ENCODE measurements at places on chromosomes 6 and 20.
A peak's percentile ranks its signal among the peaks of the same experiment; 100 is the strongest.

DNA sequence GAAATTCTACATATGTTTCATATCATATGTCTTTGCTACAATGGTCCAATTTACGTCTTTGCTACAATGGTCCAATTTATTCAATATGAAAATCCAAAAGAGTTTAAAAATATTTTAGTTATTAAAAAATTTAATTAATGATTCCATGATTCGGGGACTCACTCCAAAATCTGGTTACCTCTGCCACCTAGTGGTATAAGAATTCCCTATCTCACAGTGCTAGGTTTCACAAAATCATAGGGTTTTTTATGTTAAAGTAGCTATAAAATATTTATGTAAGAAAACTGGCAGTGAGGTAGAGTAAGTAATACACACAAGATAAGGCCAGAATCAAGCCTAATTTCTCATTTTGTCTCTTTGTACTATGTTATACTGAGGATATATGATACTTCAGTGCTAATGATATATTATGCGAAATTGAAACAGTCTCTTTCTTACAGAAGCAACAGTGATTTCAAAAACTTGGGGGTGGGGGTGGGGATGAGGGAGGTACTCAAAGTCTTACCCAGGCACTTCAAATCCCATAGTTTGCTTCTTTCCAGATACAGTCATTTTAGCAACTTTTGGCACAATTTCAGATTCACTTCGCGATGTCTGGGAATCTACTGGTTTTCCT, 52.3 kb downstream of the HBS1L start:
- peak; percentile 22 for DNase-seq

- peak; percentile 48 for DNase-seq
Observed at GRCh38 chr6:83615025-83615999, 93.6 kb downstream of the SNAP91 start.

GRCh38 chr6:101195588-101195987, 197.9 kb upstream of the GRIK2 start:
- peak; percentile 95 for DNase-seq

- no peak for DNase-seq
Observed at GRCh38 chr6:111204305-111204704, 117.0 kb downstream of the SLC16A10 start.

GRCh38 chr6:46452312-46452917, 38.8 kb downstream of the RCAN2 start:
- DNase-seq: no peak

- no peak for DNase-seq
Observed at GRCh38 chr6:115133790-115134189, 791.0 kb upstream of the HS3ST5 start.

GRCh38 chr6:119160911-119161310, 82.4 kb upstream of the FAM184A start:
- DNase-seq: no peak

DNA sequence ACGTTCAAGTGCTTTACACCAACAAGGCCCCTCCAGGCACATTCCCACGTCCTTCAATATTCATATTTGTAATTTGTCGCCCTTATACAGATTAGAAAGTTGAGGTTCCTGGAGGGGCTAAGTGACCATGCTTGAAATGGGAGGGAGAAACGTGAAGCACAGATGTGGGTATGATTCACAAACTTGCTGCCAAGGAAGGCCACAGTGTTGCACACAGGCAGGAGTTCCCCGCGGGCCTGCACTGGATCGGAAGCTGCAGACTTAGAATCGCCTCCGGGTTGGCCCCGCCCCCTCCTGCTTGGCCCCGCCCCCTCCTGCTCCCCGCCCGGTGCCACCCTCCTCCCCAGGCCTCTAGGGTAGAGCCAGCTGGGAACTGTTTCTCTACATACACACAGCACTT, 58.2 kb upstream of the QKI start:
- peak; percentile 77 for DNase-seq

DNA sequence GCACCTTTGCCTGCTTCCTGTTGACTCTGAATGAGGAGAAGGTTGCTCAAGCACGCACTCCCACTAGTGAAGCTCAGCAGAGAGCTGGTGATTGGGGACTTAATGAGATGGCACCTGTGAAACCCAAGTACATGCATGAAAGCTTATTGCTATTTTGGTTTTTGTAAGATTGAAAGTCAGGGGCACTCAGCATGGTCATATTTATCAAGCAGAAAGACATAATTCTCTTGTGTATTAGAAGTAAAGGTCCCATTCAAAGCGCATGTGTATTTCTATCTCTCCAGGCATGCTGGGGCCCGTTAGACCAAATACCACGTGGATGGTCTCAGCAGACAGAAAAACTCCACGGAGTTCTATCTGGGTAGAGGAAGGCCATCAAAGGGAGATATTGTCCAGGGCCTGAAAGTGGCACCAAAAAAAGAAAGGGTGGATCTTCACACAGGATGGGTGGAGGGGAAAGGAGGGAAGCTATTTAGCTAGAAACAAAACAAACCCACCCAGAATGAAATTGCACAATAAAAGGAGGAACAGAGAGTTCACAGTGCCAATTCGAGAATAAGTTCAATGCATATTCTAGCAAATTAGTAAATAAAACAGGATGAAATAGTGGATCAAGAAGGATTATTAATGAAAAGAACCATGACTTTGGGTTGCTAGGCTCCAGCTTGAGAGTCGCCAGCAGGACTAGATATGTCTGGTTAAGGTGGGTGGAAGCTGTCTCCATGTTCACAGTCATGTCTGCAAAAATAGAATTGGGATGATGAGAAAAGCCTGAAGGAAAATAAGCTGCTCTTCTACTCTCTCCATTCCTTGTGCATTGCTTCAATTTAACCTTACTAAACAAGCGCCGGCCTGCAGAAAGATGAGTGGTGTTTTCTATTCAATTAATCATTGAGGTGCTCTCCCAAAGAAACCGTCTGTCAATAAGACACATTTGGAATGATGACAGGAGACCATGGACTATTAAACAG, 224.9 kb upstream of the DTNBP1 start:
- DNase-seq: no peak

DNA sequence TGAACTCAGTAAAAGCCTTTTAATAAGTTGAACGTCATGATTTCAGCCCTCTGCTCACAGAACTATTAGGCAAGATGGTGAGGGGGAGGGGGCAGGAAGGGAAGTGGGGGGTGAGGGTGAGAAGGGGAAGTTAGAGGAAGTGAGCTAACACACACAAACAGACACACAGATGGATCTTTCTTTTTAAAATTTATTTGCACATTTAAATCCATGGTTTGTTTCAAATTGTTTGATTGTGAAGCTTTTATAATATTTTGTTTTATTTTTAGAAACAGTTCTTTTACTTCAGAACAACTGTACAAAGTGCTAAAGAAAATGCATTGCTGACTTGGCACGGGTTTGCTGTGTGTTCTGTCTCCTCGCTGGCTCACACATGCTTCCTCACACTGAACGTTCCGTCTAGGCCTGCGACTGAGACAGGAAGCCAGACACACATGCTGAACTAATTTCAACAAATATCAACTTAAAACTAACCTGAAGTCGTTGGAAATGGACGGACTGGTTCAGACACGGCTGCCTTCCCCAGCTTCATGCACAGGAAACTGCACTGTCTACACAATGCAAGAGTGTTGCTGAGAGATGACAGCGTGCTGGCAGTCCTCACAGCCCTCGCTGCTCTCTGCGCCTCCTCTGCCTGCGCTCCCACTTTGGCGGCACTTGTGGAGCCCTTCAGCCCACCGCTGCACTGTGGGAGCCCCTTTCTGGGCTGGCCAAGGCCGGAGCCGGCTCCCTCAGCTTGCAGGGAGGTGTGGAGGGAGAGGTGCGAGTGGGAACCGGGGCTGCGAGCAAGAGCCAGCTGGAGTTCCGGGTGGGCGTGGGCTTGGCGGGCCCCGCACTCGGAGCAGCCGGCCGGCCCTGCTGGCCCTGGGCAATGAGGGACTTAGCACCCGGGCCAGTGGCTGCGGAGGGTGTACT, 8.1 kb upstream of the ZBP1 start:
- DNase-seq: peak; percentile 56

GRCh38 chr20:34320861-34321260, 17.7 kb upstream of the AHCY start:
- DNase-seq: no peak

DNA sequence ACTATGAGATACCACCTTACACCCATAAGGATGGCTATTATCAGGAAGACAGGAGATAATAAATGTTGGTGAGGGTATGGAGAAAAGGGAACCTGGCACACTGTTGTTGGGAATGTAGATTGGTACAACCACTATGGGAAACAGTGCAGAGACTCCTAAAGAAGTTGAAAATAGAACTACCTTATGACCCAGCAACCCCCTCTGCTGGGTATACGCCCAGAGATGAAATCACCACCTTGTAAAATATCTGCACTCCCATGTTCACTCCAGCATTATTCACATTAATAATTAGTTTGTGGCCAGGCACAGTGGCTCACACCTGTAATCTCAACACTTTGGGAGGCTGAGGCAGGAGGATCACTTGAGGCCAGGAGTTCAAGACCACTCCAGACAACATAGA, 26.8 kb downstream of the ZBTB9 start:
- DNase-seq: no peak

- no peak for DNase-seq
Observed at GRCh38 chr6:143884216-143884900, 20.1 kb downstream of the ZC2HC1B start.

DNA sequence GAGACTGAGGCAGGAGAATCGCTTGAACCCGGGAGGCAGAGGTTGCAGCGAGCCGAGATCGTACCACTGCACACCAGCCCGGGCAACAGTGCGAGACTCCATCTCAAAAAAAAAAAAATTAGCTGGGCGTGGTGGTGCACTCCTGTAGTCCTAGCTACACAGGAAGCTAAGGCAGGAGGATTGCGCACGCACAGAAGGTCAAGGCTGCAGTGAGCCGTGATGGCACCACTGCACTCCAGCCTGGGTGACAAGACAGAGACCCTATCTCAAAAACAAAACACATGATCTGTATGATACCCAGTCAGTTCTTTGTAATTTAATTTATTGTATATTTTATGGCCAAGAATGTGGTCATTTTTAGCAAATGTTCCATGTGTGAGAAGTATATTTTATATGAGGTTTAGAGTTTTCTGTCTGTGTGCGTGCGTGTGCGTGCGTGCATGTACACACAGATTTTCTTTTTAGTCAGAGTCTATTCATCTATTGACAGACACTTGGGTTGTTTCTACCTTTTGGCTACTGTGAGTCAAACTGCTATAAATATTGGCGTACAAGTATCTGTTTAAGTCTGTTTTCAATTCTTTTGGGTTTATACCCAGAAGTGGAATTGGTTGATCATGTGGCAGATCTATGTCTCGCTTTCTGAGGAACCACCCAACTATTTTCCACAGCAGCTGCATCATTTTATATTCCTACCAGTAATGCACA, 22.2 kb upstream of the MYL9 start:
- no peak for DNase-seq

DNA sequence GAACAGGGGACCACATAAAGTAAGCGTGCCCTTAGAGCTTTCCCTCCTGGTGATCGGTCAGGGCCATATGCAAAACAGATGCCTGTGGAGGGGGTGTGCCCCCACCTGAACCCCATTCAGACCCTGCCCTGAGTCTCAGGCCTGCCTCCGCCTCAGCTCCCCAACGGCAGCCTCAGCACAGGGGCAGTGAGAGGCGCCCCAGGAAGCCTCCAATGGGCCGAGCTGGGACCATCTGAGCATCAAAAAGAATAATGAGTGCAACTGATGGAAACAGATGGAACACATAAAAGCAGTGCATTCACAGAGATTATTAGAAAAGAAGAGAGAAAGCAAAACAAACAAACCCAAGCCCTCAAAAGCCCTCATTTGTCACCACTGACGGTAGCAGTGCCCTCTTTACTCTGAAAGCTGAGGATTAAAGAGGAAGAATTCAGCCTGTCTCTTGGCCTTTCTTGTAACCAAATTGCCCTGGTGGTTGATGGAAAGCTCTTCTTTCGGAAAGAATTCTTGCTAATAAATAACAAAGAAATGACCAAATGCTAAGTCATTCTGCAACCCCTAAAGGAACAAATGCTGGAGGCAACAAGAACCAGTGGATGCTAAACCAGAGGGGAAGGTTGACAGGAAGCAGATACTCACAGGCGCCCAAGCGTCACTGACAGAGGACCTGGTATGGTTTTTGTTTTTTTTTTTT, 6.8 kb downstream of the ADISSP start:
- no peak for DNase-seq

DNA sequence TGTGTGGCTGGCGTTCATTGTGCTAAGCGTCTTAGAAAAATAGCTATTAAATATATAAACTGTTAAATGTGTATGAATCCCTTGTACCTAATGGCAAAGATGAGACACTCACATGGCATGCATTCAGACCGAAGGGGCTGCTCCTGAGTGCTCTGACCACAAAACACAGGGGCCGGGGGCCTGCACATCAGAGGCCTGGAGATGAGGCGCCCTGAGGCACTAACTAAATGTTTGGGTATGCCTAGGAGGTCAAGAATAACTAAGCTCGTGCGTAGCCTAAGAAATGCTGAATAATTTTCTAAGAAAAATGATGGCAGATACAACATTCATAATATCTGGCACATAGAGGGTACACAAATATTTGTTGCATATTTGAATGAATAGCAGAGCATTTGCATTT, 92.5 kb downstream of the PSMB1 start:
- DNase-seq: no peak

- DNase-seq: no peak
Observed at GRCh38 chr6:448296-449056, 56.9 kb downstream of the IRF4 start.

DNA sequence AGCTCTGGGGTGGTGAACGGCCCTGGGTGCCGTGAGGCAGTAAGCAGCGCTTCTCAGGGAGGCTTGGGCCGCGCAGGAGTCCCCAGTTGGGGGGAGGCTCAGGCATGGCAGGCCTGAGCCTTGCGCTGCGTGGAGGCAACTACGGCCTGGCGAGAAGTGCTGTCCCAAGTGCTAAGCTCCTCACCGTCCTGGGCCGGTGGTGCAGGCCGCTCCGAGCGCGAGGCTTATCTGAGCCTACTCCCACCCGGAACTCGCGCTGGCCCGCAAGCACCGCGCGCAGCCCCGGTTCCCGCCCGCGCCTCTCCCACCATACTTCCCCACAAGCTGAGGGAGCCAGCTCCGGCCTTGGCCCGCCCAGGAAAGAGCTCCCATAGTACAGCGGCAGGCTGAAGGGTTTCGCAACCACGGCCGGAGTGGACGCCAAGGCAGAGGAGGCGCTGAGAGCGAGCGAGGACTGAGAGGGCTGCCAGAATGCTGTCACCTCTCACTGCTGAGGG, 1.8 kb upstream of the WRNIP1 start:
- DNase-seq: no peak

GRCh38 chr6:111503660-111504059, 20.6 kb upstream of the REV3L start:
- DNase-seq: peak; percentile 50

DNA sequence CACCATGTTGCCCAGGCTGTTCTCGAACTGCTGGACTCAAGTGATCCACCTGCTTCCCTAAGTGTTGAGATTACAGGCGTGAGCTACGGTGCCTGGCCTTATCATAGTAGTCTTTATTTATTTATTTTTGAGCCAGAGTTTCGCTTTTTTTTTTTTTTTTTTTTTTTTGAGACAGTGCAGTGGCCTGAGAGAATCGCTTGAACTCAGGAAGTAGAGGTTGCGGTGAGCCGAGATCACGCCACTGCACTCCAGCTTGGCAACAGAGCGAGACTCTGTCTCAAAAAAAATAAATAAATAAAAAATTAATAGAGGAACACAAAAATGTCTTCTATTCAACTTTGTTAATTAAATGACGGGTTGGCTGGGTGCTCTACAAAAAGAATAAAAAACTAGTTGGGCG, 12.9 kb downstream of the MAPRE1 start:
- DNase-seq: no peak

Measured in fibroblast of skin of scalp (primary cell).